ENCODE measurements at places on chromosomes 11 and 22.

DNA sequence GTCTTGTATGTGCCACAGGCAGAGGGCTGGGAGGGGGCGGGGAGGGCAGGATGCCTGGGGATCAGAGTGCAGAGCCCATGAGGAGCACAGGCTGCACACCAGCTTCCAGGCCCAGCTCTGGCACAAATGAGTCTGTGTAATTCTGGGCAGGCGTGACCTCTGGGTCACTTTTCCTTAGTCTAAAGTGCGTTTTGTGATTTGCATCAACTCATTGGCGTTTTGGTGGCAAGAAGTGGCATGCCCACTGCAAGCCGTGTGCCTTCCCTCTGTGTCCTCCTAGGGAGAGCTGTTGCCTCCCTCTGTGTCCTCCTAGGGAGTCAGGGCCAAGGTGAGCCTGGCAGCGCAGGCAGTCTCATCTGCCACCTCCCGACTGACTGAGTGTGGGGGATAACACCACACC lies 17.2 kb downstream of the CHADL start:
- DNase-seq: no peak

GRCh38 chr11:11956006-11956405 lies 52.4 kb downstream of the DKK3 start:
- DNase-seq: no peak

GRCh38 chr11:107716884-107717532 lies 5.2 kb upstream of the SLN start:
- DNase-seq: no peak

GRCh38 chr11:77542296-77542695 lies 47.5 kb upstream of the AQP11 start:
- no peak for DNase-seq

- DNase-seq: no peak
Observed at GRCh38 chr11:76892306-76892705, 31.6 kb downstream of the ACER3 start.

DNA sequence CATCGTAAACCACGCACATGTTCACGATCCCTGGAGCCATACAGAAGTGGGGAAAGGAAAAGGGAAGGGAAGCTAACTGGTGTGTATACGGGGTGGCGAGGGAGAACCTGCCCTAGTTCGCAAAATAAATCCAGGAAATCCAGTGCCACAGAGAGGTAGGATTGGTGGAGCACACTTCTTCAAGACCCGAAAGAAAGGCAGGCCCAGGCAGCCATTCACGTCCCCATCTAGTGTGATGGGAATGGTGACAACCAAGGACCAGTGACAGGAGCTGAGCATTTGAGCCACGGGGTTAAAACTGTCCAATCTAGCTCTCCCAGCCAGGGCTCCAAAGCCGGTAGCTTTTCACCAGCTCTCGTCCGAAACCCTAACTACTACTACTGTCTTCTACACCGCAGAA lies 53.7 kb downstream of the IGSF9B start:
- no peak for DNase-seq

DNA sequence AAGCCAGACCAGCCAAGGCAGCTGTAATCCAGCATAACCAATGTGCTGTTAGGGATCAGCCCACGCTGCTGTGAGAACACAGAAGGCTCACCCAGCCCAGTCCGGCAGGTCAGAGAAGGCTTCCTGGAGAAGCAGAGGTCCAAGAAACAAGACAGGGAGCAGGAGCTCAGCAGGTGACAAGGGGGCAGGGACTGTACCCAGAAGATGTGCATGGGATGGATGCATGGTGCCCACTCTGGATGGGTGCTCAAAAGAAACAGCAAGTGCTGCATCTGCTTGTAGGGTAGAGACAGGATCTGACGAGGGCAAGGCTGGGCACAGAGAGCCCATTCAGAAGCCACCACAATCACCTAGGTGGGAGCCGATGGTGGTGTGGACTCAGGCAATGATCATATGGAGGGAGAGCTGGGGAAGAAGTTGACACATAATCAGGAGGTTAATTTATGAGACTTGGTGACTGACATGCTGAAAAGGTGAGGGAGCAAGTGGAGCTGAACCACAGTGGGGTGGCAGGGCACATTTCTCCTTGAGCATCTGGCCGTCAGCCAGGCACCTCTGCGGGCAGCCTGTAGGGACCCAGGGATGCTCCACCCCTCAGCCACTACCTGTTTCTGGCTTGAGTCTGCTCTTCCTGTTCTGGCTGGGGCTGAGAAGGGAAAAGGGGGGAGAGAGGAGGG lies 102.3 kb upstream of the DRD2 start:
- no peak for DNase-seq

DNA sequence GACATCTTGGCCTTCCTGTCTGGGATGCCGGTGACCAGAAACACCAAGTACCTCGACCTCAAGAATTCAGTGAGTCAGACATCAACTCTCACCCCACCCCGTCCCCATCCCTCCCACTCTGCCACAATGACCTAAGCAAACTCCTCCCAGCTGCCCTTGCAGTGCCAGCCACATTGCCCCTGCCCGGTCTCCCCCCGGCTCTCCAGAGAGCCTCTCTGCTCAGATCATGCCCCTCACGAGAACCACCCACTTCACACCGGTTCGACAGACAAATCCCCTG lies 23.6 kb upstream of the MYRF start:
- DNase-seq: no peak

GRCh38 chr11:12975195-12975594 lies 33.9 kb upstream of the RASSF10 start:
- DNase-seq: no peak

DNA sequence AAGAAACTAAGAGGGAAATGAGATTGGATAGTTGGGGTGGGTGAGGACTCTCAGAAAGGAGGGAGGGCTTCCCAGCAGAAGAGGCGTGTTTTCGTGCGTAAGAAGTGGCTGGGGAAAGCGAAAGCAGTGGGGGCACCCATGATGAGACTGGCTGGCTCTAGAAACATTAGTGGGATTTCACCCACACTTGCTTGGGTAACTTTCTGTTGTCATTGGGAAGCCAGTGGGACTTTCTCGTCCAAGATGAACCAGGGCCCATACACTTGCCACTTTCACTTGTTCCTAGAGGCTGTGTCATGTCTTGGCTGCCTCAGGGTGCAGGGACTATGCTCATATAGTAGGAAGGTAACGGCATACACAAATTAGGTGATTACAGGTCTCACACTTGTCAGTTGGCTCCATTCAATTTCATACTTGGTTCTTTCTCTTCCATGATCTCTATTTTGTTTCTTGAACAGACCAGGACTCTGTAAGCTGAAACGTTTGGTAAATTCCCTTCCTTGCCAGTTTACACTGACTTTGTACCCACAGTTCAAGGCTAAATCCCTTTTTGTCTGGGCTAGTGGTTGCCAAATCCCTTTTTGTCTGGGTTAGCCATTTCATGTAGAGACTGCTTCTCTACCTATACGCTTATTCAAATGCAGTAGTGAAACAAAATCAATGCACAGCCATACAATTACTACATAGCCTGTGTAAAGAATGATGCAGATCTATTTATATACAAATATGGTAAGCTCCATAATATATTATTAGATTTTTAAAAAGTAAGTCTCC lies 42.0 kb upstream of the CXCR5 start:
- DNase-seq: no peak

DNA sequence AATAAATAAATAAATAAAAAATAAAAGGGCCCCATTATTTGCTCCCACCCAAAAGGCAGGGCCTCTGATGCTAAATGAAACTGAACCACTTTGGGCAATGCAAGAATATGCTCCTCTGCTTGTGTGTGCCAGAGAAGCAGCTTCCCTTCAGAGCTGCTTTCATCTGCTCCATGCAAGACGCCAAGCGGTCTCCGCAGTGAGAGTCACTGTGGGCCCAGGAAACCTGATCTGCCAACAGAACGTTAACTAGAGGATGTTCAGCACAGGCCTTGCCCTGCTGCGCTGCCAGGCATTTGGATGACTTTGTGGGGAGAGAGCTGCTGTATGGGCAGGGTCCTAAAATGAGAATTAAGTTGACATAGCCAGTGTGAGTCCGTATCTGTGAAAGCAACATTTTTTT lies 43.7 kb upstream of the APOA1 start:
- DNase-seq: no peak

GRCh38 chr11:32817852-32818183 lies 11.9 kb upstream of the PRRG4 start:
- no peak for DNase-seq

DNA sequence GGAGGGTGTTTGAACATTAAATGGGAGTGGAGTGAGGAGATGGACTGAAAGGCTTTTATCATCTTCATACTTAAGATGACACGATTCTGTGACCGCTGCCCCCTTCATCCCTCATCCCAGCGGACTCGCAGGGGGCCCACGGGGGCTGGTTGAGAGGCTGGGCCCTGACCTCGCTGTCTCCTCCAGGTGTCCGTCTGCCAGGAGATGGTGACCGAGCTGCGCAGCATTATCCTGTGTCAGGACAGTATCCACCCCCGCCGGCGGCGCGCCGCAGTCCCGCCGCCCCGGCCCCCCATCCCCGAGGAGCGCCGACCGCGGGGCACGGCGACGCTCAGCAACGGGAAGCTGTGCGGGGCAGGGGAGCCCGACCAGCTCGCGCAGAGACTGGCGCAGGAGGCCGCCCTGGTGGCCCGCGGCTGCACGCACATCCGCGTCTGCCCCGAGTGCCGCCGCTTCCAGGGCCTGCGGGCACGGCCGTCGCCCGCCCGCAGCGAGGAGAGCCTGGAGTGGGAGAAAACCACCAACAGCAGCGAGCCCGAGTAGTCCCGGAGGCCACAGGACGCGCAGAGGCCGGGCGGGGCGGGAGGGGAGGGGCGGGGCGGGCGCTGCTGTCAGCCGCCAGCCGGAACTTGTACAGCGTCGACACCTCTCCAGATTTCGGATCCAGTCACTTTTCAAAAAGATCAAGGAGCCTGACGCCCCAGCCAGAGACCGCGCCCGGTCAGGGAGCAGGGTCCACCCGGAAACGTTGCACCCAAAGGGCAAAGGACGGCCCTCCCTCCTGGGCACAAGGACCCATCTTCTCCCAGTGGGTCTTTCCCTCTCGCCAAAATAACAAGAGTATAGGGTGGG lies 38.0 kb upstream of the TBCEL start:
- DNase-seq: peak; percentile 22

GRCh38 chr11:46674463-46675287 lies 25.7 kb downstream of the ARHGAP1 start:
- peak; percentile 17 for DNase-seq

DNA sequence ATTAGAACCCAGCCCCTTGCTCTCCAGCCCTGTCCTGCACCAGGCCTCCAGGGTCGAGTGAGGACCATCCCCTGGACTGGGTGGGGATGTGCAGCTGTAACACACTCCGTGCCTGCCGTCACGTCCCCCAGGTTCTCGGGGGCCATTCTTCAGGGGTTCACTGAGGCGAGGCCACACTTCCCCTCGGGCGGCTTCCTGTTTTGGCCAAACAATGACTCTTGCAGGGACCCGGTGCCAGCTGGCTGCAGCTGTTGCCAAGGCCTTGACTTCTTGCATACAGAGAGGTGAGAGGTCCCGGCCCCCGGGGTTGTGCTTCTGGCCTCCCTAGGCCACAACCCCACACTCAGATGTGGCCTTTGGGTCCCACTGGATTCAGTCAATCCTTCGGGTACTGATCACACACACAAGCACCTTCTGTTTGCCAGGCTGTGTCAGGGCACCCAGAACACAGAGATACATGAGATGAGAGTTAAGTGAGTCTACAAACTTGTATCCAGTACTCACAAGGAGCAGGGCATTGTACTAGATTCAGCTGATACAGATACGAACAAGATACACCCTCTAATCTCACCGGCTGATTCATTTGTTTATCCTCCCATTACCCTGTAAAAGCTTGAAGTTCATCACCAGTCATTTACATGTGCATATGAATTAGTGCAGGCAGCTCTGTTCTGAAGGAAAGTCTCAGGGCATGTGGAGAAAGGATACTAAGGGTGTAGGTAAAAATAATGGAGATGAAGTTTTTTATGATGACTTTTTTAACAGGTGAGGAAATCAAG lies 32.9 kb downstream of the LRRC32 start:
- no peak for DNase-seq

DNA sequence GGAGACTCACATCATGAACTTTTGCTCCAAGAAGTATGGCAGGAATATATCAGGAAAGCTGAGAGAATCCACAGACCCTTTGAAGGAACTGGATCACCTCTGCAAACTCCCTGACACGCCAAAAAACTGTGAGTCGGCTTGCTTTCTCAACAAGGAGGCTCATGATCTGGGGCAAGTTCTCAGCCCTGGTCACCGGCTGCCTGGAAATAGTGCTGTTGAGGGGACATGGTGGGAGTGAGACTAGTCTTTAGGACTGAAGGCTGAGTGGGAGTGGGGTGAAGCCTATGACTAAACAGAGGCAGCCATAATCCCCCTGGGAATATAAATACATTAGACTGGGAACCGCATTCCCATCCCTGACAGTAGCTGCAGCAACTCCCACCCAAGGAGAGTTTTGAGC lies 8.4 kb upstream of the MMP7 start:
- no peak for DNase-seq

DNA sequence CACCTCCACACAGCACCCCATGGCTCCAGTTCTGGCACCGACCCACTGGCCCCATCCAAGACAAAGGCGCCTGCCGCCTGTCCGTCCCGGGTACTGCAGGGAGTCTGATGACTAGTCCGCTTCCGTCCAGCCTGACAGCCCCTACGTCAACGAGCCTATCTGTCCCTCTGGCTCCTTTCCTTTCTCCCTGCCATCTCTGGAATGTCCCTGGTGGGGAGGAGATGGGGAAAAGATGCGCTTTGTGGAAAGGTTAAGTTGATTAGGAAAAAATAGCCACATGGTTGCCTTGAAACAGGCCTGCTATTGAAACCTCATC lies 10.4 kb downstream of the PDGFB start:
- no peak for DNase-seq

Measured in CD4-positive, CD25-positive, alpha-beta regulatory T cell (primary cell).